Effector memory CD8-positive, alpha-beta T cell (primary cell): ENCODE measurements at places on chromosomes 3 and 15.

DNA sequence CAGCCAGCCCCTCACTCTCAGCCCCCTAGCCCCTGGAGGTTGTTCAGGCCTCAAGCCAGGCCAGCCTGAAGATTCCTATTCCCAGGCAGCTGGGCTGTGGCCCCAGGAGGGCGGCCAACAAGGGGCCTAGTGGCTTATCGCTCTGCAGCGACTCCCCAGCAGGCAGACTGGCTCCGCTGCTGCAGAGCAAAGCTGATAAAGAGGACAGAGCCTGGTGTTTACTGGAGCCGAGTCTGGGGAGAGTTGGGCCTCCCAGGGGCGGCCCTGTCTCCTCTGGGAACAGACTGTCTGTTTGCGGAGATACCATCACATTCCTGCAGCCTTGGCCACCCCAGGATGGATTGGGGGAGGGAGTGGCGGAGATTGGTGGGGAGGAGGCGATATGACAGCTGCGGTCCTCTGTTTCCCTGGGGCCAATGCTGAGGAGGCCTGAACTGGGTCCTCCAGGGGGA is 22.4 kb upstream of the SMAD6 start:
- no peak for DNase-seq

DNA sequence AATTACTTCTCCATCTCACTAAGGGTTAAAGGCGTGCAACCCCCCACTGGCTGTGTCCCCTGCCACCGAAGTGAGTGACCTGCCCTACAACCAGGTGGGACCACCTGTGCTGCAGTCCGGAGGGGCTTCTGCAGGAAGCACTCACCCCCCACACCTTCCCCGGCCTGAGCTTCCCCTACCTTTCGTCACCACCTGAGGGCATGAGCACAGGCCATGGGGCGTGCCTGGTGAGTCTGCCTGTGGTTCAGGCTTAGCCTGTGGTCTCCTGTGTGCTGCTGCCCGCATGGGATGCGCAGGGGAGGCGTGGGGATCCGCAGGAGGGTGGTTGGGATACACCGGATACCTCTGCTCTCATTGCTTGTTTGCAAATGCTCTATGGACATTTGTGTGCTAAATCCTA is 46.0 kb downstream of the KLHL25 start:
- no peak for DNase-seq

DNA sequence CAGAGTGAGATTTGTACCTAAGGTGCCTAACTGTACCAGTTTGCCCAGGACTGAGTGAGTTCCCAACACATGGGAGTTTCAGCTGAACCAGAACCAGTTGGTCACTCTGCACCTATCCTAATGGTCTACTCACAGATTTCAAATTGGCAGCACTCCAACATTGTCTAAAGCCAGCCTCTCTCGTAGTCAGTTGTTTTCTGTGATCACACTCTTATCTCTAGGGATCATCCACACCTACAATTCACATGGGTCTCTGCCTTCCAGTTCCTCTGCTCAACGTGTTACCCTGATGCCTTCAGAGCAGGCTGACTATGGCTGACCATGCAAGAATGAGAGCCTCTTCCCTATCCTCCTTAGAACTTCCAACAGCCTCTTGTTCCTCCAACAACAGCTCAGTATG is 624.8 kb downstream of the NTRK3 start:
- DNase-seq: no peak

- no peak for DNase-seq
Observed at GRCh38 chr3:40714771-40715345, 190.1 kb downstream of the ZNF621 start.

DNA sequence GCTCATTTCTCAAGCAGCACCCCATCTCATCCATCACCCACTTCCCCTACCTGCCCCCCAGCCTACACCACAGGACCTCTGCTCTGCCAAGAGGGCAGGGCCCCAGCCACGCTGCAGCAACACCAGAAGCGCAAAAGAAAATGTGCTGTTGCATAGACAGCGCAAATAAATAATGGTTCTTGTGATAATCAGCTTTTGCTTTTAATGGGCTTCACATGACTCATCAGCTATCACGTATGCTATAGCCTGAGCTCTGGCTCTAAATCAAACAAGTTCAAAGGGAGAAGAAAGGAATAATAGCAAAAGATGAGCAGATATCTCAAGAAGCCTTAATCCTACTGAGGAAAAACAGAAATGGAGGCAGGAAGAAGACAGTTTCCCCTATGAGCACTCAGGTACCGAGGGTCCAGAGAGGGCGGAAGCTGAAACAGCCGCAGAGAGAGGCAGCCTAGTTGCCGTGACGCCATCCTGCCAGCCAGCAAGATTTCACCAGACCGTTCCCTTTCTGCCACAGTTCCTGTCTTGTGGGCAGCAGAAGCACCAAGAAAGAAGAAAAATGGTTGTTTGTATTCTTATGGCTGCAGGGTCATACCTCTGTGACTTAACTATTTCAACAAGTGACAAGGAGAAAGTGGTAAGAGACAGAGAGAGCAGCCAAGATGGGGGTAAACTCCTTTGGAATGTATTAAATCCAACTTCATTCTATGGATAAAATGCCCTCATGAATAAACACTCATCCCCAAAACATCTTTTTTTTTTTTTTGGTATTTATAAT is 22.0 kb downstream of the RAB27A start:
- DNase-seq: peak; percentile 73

DNA sequence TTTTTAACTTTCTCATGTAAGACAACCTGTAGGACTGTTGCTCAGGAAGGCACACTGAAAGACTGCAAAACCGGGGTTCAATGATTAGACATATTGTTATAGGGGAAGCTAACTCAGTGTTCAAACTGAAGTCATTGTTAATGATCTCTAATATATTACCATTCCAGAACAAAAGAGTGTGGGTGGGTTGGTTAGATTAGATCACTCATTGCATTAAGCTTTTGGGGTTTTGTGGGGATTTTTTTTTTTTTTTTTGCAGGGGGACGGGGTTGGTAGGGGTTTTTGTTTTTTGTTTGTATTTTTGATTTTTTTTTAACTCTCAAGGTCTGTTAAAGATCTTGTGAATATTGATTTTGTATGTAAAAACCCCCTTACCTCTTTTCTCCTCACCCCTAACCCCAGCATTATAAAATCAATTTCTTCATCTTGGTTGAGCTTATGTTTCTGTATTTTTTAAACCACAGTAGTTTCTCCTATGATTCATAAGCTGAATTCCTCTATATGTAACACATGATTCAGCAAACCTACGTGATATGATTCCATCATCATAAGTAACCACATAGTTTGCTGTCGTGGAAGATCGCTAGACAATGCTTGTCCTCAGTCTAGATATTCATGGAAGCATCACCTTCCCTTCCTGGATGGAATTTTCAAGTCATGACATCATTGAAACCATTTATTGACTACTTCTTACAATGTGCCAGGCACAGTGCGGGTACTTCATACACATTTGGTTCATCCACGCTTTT is 544.1 kb upstream of the MDFIC2 start:
- no peak for DNase-seq

DNA sequence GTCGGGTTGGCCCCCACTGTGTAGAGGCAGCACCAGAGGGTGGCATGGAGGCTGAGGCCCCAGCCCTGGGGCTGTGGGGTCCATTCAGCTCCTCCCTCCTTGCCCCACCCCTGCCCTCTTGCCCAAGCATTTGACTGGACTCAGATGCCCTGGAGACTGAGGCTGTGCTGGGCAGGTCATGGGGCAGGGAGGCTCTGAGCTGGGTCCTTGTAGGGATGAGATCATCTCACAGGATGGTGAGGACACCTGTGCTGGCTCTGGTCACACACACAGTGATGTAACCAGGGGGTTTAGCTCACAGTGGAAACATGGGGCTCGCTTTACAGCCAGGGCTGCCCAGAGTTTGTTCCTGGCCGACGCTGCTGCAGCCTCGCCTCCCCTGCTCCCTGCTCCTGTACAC is 17.8 kb downstream of the ALPK3 start:
- no peak for DNase-seq

DNA sequence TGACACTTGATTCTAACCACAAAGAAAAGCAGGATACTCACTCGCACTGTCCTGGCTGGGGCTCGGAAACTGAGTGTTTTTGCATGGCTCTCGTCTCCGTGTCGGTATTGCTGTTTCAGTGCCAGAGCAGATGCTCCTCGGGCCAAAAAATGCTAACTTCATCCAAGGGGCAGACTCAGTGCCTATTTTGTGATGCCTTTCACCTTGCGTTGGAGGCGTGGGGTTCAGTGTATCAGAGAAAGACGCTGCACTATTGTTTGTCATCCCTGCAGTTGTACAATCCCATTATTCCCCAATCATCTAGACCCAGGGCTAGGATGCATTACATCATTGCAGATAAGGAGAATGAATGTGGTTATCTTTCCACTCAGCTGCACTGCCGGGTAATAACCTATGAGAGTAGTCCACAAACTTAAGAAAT is 1.4 kb downstream of the CACNA2D3 start:
- DNase-seq: no peak

GRCh38 chr15:93887151-93887550 is 344.2 kb upstream of the MCTP2 start:
- no peak for DNase-seq

DNA sequence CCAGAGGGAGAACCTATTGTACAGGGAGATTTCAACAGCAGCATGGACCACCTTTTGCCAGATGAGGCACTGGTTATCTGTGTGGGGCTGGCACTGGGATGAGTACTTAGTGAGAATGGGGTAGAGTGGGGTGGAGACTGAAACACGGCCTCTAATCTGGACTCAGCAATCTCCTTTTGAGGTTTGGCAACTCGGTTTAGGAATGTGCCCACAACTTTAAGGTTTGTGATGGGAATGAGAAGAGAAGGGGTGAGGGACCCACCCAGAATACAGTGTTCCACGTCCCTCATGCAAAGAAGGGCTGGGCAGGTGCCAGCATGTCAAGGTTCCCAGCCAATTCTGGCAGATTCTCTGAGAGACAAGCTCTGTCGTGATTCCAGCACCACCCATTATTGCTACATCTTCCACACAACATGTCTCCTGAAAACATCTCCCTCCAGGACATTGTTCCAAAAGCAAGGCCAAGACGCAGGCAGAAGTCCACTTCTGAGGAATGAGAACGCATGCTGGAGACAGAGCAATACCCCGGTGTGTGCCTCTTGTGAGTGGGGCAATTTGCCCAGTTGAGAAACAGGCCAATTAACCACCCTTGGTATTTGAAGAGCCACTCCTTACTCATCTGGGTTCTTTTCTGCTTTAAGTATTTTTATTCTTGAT is 37.5 kb upstream of the CCR4 start:
- no peak for DNase-seq

DNA sequence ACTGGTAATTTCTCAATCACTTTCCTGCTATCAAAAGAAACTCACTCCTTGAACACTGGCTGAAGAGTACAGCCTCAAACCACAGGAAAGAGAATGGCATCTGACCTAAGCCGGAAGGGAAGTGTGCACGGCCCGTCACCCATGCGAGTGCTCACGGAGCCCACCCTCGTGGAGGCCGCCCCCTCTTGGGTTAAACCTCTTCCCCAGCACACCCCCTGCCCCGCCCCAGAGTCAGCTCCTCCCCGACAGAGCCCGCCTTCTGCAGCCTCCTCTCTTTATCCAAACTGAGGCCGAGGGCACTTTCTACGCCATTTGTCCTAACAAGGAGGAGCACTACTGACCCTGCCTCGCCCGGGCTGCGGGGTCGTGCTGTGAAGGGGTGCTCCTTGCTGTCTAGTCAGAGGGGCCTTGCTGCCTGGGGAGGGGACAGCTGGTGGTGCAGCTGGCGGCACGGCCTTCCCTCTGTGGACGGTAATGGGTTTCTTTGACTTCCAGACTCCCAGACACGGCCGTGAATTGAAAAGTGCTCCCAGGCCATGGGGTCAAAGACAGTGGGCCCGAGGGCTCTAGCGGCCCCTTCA is 137.7 kb downstream of the NSMCE3 start:
- no peak for DNase-seq

- DNase-seq: no peak
Observed at GRCh38 chr3:98805571-98805970, 42.4 kb downstream of the ST3GAL6 start.

- no peak for DNase-seq
Observed at GRCh38 chr15:81376231-81376630, 2.2 kb upstream of the TMC3 start.

DNA sequence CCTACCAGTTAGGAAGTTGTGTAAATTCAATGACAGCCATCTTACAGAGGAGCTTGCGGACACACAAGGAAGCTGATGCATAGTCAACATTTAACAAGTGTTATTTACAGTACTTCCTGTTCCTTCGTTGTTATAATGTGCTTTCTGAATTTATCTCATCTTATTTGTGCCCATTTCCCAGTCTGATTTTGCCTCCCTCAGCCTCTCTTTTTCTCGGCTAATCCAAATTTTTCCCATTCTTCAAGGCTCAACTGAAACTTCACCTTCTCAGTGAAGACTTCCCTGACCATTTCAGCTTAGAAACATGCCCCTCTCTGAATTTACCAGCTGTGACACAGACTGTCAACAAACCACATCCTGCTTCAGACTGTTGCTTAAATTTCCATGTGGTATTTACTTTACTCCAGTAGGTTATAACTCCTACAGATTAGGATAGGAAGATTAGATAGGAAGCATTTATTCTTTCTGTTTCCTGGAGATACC is 55.7 kb upstream of the CP start:
- DNase-seq: no peak

DNA sequence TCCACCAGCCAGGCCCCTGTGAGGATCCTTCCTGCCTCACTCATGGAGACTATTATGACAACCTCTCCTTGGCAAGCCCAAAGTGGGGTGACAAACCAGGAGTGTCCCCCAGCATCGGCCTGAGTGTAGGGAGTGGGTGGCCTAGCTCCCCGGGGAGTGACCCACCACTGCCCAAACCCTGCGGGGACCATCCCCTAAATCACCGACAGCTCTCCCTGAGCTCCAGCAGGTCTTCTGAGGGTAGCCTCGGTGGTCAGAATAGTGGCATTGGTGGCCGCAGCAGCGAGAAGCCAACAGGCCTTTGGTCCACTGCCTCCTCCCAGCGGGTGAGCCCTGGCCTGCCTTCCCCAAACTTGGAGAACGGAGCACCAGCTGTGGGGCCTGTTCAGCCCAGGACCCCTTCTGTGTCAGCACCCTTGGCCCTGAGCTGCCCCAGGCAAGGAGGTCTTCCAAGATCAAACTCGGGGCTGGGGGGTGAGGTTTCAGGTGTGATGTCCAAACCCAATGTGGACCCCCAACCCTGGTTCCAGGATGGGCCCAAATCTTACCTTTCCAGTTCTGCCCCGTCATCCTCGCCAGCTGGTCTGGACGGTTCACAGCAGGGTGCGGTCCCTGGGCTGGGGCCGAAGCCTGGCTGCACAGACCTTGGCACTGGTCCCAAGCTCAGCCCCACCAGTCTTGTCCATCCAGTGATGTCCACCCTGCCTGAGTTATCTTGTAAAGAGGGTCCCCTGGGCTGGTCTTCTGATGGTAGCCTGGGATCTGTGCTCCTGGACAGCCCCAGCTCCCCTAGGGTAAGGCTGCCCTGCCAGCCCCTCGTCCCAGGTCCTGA is 1.0 kb downstream of the LIMD1 start:
- DNase-seq: no peak

DNA sequence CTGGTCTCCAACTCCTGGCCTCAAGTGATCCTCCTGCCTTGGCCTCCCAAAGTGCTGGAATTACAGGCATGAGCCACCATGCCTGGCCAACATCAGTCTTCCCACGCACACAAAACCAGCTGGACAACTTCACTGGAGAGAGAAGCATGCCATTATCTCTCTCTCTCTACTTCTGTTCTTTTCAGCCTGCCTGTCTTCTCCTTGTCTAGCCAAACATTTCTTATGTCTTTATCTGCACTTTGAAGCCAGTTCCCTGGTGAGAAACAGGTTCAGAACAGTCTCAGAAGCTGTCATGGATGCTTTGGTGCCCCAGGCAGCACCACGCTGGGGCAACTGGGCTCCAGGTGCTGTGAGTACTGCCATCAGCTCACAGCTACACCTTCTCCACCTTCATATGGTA is 79.8 kb downstream of the PRICKLE2 start:
- DNase-seq: no peak
